ENCODE measurements at places on chromosomes 1 and 21.

GRCh38 chr1:88751714-88752113, 67.6 kb downstream of the PKN2 start:
- no peak for DNase-seq

DNA sequence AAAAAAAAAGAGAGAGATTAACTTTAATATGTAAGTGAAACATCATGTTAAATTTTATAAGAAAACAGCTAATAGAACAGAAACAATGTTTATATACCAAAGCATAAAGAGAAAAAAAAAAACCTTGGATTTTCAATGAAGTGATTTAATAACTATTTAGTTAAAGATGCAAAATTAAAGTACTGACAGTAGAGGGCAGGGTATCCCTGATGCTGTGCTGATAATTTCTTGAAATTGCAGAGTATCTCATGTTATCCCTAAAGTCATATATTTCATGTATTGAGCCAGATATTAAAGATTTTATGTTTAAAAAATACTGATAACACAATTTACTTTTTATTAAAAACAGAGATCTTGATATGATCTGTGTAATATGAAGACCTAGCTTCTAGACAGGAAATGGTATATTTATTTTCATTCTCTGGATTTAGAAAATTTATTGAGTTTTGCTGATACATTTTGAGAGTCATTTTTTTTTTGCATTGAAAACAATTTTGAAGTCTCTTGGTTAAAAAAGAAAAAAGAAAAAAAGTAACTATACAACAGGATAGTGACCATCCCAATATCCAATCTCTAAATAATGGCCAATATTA, 273.2 kb downstream of the USP25 start:
- no peak for DNase-seq

GRCh38 chr1:64061430-64062104, 141.9 kb upstream of the UBE2U start:
- DNase-seq: no peak

GRCh38 chr1:36223381-36223995, 755 bp upstream of the THRAP3 start:
- no peak for DNase-seq

GRCh38 chr1:159179906-159180305, 8.5 kb downstream of the CADM3 start:
- DNase-seq: no peak

DNA sequence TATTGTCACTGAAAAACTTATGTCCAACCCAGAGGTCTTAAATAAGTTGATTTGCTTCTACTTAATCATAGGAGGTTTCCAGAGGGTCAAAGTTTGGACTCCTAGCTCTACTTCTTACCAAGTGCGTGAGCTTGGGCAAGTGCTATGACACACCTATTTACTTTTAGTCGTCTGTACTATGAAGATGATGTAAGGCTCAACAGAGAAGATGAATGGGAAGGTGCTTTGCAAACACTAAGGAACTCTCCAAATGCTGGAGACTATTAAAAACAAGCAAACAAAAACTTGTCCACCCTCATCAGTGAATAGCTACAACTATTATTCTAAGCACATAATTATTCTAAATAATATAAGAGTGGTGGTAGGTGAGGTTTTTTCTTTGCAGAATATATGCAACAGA, 232.3 kb upstream of the USP24 start:
- DNase-seq: no peak

DNA sequence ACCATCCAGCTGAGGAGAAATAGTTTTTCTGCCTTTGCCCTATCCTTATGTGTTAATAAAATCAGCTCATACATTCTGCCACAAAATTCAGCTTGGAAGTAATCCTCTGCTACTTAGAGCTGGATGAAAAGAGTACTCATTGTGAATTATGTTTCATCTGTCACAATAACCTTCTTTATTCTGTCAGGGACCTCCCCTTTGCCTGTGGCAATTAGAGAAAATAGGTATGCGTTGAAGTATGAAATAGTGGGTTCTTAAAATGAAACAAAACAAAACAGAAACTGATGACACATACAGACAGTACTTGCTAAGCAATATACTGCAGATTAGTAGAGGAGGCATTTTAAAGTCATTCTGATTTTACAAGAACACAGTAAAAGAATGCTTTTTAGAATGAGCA, 578.5 kb downstream of the USP25 start:
- DNase-seq: no peak

DNA sequence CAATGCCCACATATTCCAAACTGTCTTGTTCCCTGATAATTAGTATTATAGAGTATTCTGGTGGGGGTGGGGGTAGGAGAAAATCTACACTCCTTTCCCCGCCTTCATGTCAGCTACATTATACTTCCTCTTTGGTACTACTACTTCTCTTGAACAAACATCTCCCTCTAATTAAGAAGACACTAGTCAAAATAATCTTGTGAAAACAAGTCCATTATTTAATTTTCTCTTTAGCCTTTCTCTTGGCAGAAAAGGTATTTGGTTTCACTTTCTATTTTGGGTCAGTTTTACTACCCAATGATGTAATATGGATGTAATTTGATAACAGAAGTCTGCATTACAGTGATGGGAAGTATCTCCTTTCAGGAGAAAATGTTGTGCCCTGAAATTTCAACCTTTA, 22.5 kb downstream of the NTMT2 start:
- DNase-seq: no peak

DNA sequence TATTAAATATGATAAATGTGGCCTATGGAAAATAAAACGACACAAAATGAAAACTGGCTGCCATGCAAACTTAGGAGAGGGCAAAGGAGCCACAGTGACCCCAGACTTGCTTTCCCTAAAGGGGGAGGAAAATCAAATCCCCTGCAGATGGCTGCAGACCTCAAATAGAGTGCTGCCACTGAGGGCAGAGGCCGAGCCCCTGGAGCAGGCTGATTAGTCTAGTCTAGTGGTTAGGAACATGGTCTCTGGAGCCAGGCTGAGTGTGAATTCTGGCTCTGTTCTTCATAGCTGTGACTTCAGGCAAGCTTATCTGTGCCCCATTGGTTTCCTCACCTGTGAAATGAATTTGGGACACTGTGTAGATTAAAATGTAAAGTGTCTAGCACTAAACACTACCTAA, 60.8 kb downstream of the ITPKB start:
- no peak for DNase-seq

DNA sequence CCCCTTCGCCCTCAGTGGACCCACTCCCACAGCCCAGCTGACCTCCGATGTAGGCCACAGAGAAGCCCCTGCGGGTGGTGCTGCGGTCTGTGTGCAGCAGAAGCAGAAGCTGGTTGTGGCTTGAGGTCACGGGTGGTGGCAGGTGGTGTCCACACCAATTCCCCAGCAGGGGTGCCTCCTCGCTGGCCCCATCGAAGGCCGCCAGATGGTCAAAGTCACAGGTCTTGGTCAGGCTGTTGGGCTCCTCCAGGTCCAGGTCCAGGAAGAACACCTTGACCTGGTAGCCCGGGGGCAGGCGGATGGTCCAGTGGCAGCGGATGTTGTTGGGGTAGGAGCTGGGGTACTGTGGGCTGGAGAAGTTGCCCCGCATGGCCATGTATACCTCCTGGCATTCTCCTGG, 13.1 kb downstream of the CDCP2 start:
- no peak for DNase-seq

- DNase-seq: no peak
Observed at GRCh38 chr1:209154912-209155311, 428.6 kb upstream of the CAMK1G start.

GRCh38 chr1:10544239-10544638, 69.5 kb downstream of the PEX14 start:
- DNase-seq: no peak

DNA sequence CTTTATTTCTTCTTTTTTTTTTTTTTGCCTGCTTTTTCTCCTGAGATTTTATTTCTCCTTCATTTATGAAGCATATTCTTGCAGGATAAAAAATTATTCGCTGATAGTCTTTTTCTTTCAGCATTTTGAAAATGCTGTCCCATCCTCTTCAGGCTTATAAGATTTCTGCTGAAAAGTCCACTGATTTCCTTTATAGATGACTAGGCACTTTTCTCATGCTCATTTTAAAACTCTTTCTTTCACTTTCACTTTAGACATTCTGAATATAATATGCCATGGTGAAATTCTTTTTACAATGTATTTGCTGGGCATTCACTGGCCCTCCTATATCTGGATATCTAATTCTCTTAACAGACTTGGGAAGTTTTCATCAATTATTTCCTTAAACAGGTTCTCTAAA, 25.5 kb upstream of the GTF2B start:
- DNase-seq: no peak

DNA sequence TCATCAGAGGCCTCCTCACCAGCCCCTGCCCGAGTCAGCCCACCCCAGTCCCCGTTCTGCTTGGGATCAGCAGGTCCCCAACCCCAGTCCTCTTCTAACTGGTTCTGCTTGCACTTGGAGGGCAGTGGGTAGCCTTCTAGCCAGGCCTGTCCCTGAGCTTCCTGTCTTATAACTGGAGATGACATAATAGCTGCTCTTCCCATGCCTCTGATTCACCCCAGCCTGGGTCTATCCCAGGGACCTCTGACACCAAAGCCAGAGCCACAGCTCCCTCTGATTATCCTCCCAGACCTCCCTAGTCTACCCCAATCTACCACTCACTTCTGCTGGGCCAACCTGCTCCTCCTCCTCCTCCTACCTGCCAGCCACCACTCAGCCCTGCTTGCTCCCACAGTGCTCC, 31.4 kb downstream of the IQGAP3 start:
- no peak for DNase-seq

- no peak for DNase-seq
Observed at GRCh38 chr1:240019524-240019923, 72.2 kb upstream of the FMN2 start.

DNA sequence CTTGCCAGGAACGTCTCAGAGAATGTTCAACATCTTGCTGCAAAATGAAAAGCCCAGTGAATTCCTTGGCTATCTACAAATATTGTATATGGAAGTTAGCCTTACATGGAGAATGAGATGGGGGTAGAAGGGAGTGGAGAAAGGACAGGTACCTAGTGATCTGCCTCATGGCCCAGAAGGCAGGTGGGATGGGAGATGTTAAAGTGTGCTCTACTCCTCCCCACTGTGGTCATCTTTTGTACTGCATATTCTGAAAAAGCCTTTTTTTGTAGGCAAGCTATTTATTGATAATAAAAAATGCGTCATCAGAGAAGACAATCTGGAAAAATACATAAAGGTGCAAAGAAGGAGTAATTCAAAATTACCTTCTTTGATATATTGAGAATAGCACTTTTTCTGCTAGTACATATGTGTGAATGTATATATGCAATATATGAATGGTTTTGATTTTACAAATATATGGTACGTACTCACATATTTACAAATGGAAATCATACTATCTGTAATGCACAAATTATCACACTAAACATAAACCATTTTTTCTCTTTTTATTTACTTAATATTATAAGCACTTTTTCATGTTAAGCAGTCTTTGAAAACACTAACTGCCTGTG, 19.1 kb upstream of the SLC5A9 start:
- peak; percentile 28 for DNase-seq

DNA sequence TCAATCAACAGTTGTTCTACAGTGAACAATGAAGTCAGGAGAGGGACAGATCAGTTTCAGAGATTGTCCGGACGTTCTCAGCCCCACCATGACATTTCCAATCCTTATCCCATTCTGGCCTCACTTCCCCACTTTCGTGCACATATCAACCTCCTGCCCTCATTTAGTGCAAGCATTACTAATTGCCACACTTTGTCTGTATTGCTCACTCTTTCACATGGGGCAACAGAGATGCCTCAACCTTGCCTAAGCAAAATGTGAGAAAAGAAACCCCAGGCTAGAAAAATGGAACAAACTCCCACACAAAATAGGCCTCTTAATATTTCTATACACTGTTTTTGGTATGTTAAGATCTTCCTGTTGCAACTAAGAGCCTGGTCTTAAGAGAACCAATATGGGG, 8.9 kb upstream of the RGS1 start:
- DNase-seq: no peak

GRCh38 chr1:200128944-200129879, 101.7 kb downstream of the NR5A2 start:
- no peak for DNase-seq

DNA sequence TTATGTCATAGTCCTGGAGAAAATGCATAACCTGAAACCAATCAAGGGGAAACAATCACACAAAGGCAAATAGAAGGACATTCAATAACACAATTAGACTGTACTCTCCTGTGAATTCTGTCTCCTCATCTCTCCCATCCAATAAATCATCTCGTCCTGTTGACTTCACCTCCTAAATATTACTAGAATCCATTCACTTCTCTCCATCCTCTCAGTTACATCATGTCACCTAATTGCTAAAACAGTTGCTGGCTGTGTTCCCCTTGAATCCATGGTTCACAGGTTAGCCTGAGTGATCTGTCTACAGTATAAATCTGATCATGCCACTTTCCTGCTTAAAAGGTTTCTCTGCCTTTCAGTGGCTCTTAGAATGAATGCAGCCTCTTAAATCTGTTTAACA, 220.2 kb downstream of the TGFB2 start:
- no peak for DNase-seq

DNA sequence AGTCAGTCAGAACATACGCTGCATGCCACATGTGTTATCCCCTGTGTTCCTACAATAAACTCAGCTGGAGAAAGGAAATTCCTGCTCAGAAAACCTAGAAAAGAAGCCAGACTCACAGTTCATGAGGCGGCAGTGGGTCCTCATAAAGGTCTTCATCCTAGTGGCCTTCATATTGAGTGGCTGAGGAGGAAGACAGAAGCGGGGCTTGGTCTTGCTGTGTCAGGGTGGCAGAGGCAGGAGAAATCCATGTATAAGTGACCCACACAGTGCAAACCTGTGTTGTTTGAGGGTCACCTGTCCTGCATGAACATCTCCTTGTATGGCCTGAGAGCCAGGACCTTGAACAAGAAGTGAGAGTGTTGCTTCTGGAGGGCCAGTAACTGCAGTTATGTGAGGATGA, 4.0 kb upstream of the WNT3A start:
- no peak for DNase-seq

GRCh38 chr1:85386068-85386722, 78.8 kb downstream of the DDAH1 start:
- DNase-seq: no peak

DNA sequence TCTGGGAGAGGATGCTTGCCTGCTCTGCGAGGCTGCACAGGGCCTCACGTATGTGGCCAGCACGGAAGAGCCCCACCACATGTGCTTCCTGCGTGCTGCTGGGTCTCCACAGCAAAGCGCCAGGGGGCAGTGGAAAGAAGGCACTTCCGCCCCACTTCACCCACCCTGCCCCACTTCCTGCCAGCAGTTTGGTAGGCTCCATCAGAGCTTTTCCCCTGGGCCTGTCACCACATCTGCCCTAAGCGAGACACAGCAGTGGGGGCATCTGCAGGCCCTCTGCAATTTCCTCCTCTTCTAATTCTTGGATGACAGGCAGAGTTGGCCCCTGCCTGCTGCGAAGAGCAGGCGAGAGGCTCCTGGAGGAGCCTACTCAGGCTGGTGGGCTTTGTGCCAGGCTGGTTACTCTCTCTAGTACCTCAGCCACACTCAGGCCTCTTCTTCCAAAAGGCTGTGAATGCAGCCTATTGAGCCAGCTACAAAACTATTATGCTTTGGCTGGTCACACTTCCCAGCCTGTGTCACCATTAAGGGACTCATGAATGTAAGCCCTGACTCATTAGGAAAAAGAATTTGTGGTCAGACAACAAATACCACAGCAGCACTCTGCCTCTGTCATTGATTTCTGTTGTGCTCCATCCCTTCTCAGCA, 25.0 kb downstream of the CD244 start:
- no peak for DNase-seq

- no peak for DNase-seq
Observed at GRCh38 chr21:46295996-46296752, 10.0 kb downstream of the YBEY start.

Data from head of caudate nucleus (tissue), 42 donors.